ENCODE measurements at places on chromosomes 2 and 18.

GRCh38 chr18:48991676-48992075 is 40.9 kb upstream of the SMAD7 start:
- no peak for DNase-seq

GRCh38 chr2:79585701-79586433 is 73.0 kb downstream of the CTNNA2 start:
- DNase-seq, result no peak

DNA sequence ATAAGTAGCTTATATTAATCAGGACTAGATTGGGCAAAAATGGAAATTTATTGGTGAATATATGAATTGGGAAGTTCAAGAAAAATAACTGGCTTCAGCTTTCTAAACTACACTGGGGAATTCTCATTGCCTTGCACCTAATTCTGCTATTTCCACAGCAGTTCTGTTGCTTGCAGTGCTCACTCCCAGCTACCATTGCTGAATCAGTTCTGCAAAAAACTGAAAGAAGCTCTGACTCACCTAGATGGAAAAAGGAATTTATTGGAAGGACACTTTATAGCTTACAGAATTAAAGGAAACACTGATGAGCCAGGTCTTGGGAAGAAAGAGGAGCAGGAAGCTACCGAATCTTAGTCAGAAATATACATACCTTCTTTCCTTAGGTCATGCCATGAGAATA is 60.3 kb upstream of the ACVR1 start:
- no peak for DNase-seq

GRCh38 chr2:208415255-208415654 is 8.7 kb downstream of the PTH2R start:
- no peak for DNase-seq

DNA sequence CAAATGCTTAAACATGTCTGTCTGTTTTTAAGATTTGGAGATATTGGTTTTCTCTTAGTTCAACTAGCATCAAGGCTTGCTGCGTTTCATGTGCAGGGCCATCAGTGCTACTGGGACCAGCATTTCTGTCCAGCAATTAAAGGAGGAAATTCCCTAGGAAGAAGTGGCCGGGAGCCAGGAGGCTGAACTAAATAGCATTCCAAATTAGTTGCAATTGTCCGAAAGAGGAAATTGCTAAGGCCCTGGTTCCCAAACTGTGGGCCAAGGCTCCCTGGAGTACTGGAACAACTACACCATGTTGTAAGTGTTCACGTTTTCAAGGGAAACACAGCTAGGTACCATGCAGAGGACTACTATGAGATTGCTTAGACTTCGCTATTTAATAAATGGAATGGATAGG is 257.9 kb downstream of the PTPRM start:
- DNase-seq, result no peak

DNA sequence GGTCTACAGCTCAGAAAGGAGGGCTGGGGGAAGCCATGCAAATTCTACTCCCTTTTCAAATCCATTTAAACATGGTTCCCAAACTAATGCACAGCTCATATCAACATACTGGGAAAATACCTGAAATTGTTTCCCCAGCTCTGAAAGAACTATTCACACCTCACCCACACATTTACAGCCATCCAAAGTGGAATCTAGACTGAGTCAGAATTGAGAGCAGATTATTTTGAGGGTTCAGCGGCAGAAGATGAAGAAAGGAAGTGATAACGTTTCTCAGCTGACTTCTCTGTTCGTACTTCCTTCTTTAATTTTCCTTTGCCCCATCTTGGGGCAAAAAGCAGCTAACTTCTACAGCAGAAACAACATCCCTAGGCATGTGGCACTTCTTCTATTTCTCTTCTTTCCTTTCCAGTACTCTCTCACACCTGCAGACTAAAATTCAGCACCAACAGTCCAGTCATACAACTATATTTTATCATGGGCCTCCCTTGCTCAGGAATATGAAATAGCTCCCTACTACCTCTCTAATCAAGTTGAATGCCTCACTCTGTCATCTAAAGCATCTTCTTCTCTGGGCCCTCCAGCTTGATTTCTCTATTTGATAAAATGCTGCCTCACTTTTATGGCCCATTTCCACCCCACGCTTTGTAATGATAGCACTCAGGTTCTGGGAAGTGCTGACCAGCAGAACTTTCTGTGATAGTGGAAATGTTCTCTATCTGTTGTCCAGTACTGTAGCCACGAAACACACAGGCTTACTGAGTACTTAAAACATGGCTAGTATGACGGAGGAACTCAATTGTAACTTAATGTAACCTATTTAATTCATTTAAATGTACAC is 35.9 kb downstream of the ARHGAP25 start:
- DNase-seq, result no peak

GRCh38 chr2:100289020-100289419 is 33.3 kb downstream of the LONRF2 start:
- no peak for DNase-seq

DNA sequence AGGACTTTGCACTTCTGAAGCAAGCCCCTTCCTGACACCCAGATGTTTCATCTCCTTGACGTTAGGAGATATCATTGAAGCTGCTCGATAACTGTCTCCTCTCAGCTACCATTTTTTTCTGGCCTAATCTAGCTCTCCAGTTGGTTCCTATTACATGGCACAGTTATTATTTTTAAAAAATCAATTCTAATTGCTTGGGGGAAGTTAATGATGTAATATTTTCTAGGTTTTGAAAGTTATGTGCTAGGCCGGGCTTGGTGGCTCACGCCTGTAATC is 22.5 kb upstream of the RAB31 start:
- DNase-seq, result no peak

GRCh38 chr2:212109792-212110680 is 428.6 kb downstream of the ERBB4 start:
- DNase-seq, result peak; percentile 19

GRCh38 chr2:177282181-177282641 is 17.7 kb upstream of the NFE2L2 start:
- DNase-seq, result no peak

- peak; percentile 52 for DNase-seq
Measured at GRCh38 chr2:215619022-215619958, 183.4 kb upstream of the FN1 start.

DNA sequence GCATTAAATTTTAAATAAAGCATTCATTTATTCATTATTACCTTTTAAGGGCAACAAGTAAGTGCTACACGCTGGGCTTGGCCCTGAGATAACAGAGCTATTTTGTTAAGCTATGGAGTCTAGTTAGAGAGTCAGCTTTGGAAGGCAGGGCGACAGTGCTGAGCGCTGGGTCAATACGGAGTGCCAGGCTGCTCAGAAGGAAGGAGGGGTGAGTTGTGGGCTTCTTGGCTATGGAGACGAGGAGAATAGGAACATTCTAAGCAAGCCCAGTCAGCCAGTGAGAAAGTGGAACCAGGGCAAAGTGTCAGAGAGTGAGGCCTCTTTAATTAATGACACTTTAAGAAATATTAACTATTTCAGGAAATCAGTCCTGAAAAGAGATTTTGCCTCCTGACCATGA is 288.4 kb downstream of the LRRTM1 start:
- DNase-seq, result no peak

GRCh38 chr2:202700075-202700901 is 65.5 kb downstream of the FAM117B start:
- DNase-seq, result no peak

DNA sequence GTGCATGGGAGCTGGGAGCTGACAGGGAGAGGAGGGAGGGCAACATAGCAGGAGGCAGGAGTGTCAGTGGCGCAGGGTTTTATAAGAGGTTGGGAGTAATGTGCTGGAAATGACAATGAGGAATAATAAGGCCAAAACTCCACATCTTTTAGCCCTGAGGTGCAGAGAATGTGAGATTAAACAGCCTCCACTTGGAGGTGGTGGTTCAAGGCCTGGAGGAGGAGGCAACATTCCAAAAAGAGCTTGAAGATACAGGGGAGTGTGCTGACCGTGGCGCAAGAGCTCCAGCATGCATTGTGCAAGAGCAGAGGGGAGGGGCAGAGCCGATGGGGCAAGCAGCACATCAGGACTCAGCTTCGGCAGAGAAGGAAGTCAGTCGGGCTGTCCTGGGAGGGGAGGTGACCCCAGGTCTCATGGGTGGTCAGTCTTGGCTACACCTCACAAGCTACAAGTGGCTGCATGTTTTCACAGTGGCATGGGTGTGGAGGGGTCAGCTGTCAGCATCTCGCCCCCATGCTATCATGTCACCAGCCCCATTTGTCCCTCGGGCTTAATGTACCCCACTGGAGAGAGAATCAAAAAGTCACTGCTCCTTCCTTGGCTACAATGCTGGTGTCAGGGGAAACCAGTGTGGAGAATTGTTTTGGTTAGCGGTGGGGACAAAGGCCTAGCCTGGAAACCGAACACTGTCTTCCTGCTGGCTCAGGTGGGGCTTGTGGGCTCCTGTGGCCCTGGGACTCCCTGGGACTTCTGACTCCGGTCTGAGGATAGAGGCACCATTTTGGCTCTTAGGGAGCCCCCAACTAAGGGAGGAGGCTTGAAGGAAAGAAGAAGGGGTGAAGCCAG is 208.0 kb downstream of the ZFP36L2 start:
- peak; percentile 75 for DNase-seq

- DNase-seq, result peak; percentile 14
Measured at GRCh38 chr18:26133652-26134051, at the start of gene PSMA8. PSMA8 (plus strand) TSS chr18:26133869; CDS start chr18:26133966, 97 bp downstream.

DNA sequence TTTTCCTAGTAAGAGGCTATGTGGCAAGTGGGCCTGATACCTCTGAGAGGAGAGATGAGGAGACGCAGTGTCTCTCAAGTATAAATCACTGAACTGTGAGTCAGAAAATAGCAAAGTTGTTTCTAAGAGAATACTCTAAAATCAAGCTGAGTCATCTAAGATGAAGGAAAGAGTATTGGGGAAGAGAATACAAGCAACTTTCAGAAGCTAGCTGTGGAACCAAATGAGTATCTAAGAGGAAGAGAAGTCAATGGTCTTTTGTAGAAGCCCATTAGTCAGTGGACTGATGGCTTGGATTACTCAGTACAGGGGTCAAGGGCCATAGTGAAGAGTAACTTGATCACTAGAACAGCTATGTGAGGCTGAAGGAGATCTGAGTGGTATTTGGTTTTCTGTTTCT is 2.7 kb upstream of the DCC start:
- DNase-seq, result no peak

DNA sequence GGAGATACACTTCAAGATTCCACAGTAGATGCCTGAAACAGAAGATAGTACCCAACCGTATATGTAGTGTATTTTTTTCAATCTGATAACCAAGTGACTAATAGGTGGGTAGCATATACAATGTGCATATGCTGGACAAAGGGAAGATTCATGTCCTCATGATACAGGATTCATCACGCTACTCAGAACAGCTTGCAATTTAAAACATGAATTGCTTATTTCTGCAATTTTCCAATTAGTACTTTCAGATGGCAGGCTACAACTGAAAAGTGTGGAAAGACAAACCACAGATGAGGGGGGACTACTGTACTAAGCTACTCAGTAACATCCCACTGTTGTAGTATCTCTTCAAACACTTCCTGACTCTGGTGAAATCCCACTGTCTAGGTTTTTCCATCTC is 3.7 kb downstream of the IER3IP1 start:
- no peak for DNase-seq

DNA sequence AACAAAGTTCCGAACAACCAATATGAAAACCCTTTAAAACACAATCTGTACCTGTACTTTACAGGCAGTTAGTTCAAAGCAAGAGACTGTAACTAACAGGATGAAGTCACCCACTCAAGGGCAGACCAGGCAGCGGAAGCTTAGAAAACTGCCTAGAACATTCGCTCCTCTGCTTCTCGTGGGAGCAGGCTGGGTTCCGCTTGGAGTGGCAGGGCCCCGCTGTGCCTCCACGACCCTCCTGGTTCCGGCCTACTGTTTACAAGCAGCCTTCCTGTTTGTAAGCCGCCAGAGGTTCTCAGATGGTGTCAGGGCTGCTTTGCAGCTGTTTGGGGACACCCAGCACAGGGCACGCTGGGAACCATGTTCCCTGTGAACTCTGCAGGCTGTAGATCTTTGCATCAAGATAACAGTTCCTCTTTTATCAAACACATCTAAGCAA is 31.3 kb downstream of the CIB4 start:
- DNase-seq, result no peak

DNA sequence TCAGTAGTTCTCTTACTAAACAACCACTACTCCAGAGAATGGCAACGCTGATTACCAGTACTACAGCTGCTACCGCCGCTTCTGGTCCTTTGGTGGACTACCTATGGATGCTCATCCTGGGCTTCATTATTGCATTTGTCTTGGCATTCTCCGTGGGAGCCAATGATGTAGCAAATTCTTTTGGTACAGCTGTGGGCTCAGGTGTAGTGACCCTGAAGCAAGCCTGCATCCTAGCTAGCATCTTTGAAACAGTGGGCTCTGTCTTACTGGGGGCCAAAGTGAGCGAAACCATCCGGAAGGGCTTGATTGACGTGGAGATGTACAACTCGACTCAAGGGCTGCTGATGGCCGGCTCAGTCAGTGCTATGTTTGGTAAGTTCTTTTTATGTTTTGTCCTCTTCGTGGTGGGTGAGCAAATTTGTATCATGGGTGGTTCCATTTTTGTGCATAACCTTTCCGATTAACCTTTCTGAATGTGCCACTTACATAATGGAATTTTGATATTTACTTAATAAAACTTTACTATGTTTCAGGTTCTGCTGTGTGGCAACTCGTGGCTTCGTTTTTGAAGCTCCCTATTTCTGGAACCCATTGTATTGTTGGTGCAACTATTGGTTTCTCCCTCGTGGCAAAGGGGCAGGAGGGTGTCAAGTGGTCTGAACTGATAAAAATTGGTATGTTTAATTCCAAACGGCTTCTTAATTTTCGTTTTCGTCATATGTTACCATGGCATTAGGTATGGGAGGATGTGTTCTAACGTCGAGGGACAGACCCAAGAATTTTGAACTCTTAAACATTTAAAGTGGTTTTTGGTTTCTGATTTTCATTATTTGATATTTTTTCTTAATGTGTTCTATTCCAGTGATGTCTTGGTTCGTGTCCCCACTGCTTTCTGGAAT is 1.3 kb downstream of the SLC20A1 start:
- no peak for DNase-seq

GRCh38 chr18:78123926-78124797 is 855.5 kb upstream of the SALL3 start:
- DNase-seq, result no peak

DNA sequence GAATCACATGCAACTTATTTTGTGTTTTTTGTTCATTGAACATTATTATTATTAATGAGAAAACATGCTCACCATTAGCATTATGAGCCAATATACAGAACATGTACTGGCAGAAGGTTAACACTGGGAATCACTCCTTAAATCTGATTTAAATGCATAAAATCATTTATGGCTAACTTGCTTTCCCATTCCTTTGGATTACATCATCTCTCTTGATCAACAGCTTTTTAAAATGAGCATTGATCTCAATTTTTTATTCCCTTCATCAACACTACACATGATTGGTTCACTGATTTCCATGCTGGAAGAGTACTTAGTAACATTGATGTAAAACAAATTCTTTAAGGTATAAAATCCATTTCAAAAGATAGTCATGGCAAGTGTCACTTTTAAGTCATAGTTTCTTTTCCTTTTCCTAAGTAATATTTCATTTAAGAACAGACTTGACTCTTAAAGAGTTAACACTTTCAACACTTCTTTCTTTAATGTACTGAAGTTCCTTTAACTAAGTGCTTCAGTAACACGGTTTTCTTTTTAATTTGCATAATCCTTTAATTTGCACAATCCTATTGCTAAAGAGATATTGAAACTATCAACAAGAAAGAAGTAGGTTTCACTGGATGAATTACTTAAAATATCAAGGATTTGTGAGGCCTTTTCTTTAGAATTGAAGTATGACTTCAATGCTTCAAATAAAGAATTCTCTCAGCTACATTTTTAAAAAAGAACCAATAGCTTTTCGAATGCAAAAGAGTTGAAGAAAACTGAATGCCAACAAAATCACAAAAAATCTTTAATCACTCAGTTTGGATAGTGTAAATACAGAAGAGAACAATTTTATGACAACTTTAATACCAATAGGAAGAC is 24.9 kb upstream of the BUB1 start:
- DNase-seq, result no peak

All from hepatocyte (in vitro differentiated cells).